ENCODE measurements at places on chromosomes 2 and 18.

DNA sequence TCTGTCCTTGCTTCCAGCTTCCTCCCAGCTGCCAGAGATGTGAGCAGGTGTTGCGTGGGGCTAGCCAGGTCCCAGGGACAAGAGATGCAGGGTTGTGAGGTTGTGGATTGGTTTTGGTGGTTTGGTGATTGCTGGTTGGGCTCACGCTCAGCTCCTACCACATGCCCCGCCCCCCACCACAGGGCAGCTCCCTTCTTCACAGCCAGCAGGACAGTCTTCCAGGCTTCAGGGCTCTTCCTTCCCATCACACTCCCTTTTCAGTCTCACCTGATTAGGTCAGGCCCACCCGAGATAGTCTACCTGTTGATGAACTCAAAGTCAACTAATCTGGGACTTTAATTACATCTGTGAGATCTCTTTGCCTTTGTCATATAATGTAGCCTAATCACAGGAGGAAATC, 52.0 kb upstream of the GLI2 start:
- DNase-seq, result no peak

- DNase-seq, result no peak
These were observed 693.7 kb downstream of the PLCL1 start for GRCh38 chr2:198498048-198498447.

- DNase-seq, result no peak
These were observed 125.6 kb downstream of the GRB14 start for GRCh38 chr2:164495491-164496223.

GRCh38 chr2:136029149-136029548, 43.7 kb upstream of the DARS1 start:
- no peak for DNase-seq

DNA sequence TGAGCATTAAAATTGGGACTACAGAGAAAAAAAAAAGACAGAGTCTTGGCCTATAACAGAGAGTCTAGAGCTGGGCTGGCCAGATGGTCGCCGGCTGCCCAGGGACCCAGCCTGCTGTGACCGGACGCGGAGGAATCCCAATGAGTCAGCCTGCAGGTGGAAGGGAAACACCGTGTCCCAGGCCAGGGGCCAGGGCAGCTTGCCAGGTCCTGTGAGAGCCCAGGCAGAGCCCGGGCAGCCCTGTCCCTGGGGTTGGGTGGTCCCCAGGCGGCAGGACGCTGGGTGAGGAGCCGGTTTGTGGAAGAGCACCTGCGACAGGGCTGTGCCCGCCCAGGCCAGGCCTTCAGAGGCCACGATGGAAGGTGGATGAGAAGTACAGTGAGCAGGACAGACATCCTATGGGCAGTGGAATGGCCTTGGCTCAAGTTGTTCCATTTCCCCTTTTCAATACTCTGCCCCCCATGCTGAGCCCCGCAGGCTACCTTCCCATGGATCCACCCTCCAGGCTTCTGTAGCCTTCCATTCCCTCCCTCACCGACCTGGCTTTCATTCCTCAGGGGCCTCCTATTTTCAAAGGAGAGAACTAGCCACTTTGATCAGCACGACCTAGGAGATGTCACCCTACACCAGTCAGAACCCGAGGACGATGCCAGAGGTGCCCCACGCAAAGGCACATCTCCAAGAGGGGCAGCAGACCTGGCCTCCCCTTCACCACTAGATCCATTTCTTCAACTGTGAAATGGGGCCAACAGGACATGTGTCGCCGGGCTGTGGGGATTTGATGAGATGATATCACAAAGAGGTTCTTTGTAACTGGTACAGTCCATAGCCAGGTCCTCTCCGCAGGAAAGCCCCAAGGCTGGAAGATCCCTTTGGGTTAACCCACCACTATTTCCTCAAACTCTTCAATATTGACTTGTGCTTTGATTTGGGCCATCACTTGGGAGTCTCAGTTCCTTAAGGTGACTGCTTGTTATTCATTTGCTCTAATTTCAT, 87.5 kb downstream of the POLR1A start:
- DNase-seq, result no peak

DNA sequence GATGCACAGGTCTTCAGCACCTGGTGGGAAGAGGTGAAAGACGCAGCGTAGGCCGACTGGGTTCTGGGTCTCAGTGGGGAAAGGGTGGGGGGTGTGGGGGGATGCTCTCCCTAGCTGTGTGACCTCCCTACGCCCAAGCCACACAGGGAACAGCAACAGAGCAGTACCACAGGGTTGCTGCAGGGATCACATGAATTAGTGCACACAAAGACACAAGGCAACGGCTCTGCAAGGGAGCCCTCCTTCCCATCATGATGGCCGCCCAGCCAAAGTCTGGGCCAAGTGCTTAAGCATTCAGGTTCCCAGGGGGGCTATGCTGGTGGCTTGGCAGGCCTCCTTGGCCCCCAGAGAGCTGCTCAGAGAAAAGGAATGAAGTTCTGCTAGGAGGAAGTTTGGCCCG, 28.2 kb upstream of the GBX2 start:
- DNase-seq, result no peak

DNA sequence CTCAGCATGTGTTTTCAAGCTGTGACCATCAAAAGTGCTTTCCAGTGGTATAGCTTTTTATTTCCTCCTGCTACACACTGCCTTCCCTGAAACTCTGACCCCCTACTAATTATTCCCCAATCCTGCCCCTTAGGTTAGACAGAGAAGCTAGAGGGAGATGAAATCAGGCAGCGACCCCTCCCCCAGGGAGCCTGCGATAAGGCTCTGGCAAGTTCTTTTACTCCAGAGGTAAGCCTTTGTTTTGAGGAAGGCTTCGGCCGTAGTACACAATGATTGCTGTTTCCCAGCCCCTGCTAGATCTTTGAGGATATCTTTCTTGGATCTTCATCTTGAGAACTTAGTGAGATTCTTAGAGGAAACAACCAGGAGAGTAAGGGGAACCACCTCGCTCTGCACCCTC, 33.5 kb upstream of the NOL4 start:
- DNase-seq, result no peak

GRCh38 chr2:133265432-133265949, 302.8 kb downstream of the NCKAP5 start:
- DNase-seq, result no peak

DNA sequence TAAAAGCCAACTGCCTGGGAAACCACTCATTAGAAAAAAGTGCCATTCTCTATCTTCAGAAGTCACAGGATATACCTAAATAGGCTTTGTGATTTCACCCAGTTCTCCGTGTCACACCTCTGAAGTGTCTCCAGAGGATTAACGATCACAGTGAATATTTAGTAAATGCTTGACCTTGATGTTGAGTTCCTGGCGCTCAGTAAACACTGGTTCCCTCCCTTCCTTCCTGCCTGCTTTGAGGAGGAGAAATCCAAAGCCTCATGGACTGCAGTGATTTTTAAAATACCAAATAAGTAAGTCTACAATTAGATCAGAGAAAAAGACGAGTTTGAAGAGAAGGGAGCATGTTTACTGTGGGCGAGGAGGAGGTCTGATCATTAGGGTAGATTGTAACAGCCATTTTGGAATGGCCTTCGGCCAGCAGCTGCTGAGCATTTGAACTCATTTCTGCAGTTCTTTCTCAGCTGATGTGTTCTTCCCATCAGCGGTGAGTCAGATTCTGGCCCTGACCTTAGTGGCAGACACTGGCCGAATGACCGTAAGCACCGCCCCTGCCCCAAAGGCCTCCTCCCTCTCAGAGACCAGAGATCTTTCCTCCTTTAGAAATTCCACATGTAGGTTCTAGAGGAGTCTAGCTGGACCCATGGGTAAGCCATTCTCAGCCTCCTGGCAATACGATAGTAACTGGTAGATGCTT, 62.1 kb upstream of the SLC16A14 start:
- no peak for DNase-seq

GRCh38 chr2:177543007-177543760, 150.6 kb downstream of the AGPS start:
- DNase-seq, result no peak

DNA sequence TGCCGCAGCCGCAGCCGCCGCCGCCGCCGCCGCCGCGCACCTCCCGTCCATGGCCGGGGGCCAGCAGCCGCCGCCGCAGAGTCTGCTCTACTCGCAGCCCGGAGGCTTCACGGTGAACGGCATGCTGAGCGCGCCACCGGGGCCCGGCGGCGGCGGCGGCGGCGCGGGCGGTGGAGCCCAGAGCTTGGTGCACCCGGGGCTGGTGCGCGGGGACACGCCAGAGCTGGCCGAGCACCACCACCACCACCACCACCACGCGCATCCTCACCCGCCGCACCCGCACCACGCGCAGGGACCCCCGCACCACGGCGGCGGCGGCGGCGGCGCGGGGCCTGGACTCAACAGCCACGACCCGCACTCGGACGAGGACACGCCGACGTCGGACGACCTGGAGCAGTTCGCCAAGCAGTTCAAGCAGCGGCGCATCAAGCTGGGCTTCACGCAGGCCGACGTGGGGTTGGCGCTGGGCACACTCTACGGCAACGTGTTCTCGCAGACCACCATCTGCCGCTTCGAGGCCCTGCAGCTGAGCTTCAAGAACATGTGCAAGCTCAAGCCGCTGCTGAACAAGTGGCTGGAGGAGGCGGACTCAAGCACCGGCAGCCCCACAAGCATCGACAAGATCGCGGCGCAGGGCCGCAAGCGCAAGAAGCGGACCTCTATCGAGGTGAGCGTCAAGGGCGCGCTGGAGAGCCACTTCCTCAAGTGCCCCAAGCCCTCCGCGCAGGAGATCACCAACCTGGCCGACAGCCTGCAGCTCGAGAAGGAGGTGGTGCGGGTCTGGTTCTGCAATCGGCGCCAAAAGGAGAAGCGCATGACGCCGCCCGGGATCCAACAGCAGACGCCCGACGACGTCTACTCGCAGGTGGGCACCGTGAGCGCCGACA, 2.4 kb downstream of the POU3F3 start:
- DNase-seq, result no peak

DNA sequence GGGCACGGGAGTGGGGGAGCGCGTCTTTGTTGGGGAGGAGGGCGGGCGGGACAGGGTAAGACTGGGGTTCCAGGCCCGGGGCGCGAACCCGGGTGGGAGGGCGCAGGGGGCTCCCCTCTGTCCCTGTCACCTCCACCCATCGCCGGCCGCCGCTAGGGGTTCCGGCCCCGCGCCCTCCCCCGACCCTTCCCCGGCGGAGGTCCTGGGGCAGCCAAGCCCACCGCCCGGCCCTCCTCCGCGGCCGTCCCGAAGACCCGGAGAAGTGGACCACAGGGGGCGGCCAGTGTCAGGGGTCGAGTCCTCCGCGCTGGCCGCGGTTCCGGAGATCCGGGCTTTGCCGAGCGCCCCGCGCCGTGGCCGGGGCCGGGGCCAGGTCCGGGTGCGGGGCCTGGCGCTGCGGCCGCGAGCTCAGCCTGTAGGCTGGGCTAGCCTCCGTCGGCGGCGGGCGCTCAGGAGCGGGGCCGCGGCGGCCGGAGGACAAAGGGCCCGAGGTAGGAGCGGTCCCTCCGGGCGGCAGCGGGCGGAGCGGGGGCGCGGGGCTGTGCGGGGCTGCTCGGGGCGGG, 16.6 kb upstream of the E2F6 start:
- DNase-seq, result no peak

DNA sequence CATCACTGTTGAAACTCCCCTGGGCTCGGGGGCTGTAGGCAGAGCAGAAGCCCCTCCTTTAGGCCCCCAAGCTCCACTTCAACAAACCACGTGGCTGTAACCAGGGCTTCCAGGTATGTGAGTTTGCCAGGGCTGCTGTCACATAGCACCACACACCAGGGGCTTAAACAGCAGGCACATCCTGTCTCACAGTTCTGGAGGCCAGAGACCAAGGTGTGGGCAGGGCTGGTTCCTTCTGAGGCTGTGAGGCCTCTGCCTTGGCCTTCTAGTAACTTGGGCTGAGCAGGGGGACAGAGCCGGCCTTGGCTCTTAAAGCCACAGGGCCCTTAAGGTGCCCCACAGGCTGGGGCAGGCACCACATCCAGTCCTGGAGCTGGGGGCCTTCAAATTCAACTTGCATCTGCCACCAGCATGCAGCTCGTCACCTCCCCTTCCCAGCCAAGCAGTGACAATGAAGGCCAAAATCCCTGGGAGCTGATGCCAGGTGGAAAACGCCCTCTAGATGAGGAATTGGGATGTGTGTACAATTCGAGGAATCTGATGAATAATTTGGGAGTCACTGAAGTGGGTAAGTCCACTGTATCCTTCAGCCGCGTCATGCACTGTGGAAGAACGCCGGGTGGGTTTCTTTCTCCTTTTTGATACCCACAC, 104.2 kb upstream of the ODC1 start:
- DNase-seq, result no peak

Data from effector CD4-positive, alpha-beta T cell (primary cell).